ENCODE measurements at places on chromosomes 1 and 21. TPM values are rescaled to one million over a fixed set of nuclear protein-coding genes. Genes with fewer than 3 reads are reported as not detected.

DNA sequence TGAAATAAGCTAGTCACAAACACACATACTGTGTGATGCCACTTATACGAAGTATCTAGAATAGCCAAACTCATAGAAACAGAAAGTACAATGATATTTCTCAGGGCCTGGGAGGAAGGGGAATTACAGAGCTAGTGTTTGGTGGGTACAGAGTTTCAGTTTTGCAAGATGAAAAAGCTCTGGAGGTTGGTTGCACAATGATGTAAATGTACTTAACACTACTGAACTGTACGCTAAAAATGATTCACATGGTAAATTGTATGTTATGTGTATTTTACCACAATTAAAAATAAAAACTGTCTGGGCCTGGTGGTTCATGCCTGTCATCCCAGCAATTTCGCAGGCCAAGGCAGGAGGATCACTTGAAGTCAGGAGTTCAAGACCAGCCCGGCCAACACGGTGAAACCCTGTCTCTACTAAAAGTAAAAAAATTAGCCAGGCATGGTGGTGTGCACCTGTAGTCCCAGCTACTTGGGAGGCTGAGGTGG is 15.3 kb upstream of the FHAD1 start:
- DNase-seq, result no peak
- H3K27ac ChIP-seq, result no peak overlapping the region
- no peaks in the 10 kb centered on the region for H3K36me3 ChIP-seq
- H3K4me3 ChIP-seq, result no peak overlapping the region

The WNT4 gene
- not detected for total RNA-seq

The APCS gene
- total RNA-seq, result not detected

The GJA4 gene
- total RNA-seq, result not detected
